NCI-H510A (cell line): ENCODE measurements at places on chromosomes 7 and 10.

DNA sequence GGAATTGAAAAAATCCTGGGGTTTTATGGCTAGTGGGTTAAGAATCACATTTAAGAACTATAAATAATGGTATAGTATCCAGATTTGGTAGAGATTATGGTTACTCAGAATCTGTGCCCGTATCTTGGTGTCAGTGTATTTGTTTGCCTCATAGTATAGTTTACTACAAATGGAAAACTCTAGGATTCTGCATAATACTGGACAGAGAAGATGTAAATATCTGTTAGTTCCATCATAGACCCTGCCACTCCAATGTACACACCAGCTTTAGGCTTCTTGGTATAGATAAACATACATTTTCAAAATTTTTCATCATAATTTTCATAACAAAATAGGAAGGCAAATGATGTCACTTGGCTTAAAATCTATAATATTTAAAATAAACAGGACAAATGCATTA is 108.1 kb downstream of the CFTR start:
- DNase-seq: no peak

DNA sequence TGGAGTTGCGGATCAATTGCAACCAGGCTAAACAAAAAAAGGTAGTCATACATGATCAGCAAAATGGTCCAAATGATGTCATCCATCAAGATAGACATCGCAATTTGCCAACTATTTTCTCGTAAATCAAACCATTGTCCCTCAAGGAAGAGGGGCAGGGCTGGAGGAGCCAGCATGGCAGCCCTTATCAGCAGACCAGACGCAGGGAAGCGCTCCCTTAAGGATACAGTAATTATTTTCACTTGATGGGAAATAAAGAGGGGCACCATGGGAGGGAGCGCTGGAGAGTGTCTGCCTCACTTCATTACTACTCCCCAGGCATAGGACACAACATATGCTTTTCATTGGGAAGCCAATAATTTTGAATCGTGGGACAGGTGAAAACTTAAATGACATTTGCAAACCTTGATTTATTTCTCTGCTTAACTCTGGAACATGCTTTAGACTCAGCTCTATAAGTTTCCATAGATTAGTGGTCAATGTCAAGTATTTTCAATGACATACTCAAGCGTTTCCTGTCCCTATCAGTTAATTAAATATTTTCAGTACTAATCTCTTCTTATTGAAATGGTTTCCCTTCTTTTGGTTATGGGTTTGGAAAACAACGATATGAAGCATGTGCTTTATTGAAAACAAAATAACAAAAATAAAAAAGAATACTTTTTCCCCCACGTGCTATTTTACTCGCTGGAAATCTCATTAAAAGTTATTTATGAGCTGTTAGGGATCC is 202.4 kb upstream of the HABP2 start:
- DNase-seq: no peak

- peak; percentile 50 for DNase-seq
Measured at GRCh38 chr7:123747620-123748141, 1.1 kb downstream of the WASL start.

DNA sequence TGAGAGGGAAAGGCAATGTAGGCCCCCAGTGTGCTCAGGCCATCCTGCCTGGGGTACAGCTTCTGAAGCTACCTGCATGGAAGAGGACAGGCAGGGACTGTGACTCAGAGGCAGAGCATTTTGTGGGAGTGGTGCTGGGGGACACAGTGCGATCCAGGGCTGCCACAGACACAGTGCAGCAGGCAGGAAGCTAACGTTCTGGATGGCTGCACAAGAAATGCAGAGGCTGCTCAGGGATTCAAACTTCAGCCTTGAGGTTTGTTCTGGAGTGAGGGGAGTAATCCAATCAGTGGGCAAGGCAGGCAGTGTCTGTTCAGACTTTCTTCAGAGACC is 648.0 kb upstream of the IGFBP3 start:
- DNase-seq: no peak

DNA sequence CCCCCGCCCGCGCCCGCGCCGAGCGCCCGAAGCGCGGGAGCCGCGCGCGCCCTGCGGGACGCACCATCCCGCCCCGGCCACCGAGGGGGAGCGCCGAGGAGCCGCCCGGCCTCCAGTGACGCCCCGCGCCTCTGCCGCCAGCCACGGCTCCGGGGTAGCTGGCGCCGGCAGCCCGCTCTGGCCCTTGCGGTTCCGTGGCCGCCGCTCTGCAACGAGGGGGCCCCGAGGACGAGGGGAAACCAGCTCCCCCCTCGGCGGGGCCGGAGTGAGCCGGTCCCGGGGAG is at the start of gene PAXIP1:
TSS of gene PAXIP1 (minus strand) at position 33 of the 284 bp plus-strand sequence. CDS start 195 bp downstream, outside the sequence.
- DNase-seq: peak; percentile 57

DNA sequence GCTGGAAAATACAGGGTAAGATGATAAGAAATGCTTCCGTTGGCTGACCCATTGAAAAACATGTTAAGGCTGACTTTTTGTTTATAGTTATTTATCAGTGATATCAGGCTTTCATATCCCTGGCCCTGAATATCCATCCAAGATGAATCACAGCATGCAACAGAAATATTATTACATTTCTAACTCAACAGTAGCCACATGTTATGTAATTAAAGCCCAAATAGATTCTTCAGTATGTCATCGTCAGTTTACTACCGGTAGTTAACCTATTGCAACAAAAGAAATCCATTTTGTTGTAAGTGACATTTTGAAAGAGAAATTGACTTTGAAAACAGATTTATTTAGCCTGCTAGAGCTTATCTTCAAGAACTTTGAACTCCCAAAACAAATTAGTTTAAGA is 354.1 kb upstream of the CELF2 start:
- no peak for DNase-seq

- no peak for DNase-seq
Measured at GRCh38 chr10:28326516-28327490, 23.9 kb upstream of the MPP7 start.

DNA sequence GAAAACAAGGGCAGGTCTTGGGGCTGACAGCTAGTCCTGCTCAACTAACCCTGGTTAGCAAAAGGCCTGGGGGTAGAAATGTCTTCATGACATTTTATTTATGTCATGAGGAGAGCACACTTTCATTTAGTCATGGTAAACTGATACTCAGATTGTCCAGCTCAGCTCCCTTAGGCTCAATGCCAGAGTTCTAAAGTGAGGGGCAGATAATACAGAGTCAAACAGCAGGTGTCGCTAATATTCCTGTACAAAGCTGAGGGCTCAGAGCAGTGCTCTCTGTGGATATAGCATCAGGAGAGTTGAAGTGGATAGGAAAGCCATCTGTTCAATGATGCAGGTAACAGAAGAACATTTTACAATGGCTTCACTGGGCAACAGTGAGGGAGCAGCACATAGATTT is 26.8 kb upstream of the CALCR start:
- no peak for DNase-seq

- DNase-seq: no peak
Measured at GRCh38 chr7:29356631-29357030, 162.1 kb downstream of the CHN2 start.

DNA sequence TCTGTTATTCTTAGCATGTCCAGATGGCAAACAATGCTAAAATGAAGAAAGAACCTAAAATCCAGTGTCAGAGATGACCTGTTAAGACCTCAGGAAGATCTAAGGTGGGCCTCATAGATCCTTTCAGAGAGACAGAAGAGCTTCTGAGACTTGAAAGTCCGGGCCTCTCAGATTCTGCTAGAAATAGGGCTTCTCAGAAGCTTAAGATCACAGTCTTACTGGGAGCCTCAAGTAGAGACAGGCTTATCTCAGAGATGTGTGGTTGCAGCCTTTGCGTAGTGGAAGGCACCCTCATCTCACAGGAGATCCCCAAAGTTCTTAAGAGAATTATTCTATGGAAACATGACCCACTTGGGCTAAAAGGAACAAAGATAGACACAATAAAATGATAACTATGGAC is 642.8 kb downstream of the TNS3 start:
- DNase-seq: no peak

GRCh38 chr7:154777489-154777888 is 225.4 kb downstream of the PAXIP1 start:
- DNase-seq: no peak

DNA sequence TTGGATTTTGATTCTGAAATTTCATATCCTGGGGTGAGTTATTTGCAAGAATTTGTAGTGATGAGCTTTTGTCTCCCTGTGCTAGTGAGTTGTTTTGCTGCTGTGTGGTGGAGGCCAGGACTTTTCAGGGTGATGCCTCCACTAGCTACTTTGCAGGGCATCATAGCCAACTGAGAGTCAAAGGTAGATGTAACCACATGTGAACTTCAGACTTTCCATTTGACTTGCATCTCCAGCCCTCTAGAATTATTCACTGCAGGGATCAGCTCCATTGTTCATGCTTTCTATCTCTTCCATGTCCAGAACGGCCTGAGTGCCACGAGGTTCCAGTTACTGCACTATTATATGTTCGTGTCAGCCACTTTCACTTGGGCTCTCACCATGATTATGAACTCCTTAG is 534.3 kb downstream of the GRM8 start:
- no peak for DNase-seq

DNA sequence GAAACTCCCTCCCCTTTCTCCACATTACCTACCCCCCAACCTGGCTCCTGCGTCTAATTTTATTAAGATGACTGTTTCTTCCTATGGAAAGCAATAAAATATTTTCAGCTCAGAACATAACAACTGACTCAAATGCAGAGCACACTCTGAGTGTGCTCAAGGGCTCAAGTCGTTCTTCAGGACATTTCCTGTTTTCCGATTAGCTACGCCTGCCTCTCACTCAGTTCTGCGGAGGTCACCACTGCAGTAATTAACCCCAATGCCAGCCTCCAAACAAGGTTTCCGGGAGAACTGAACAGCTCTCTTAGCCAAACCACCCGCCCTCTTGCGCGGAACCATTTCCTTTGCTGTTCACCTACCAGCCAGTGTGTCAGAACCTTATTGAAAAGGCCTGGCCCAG is 19.3 kb downstream of the MYOF start:
- peak; percentile 84 for DNase-seq

- DNase-seq: no peak
Measured at GRCh38 chr7:5694221-5694754, 87.2 kb downstream of the RNF216 start.

DNA sequence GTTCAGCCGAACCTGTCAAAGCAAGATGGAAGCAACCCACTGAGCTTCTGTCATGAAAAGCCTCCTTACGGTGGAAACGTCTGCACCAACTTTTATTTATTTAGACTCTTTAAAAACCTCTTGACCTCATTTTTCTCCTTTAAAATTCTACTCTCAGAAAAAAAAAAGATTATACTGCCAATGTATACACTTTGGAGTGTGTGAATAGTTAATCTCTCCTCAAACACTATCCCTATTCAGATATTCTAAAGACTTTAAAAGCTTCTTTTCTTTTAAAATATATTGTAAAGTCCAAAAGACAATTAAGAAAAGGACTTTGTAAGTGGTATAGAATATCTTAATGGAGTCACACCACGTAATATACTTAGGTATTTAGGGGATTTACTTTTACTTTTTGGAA is 335.2 kb upstream of the SEMA3D start:
- DNase-seq: peak; percentile 8

GRCh38 chr7:91007371-91007770 is 256.9 kb upstream of the FZD1 start:
- DNase-seq: no peak

DNA sequence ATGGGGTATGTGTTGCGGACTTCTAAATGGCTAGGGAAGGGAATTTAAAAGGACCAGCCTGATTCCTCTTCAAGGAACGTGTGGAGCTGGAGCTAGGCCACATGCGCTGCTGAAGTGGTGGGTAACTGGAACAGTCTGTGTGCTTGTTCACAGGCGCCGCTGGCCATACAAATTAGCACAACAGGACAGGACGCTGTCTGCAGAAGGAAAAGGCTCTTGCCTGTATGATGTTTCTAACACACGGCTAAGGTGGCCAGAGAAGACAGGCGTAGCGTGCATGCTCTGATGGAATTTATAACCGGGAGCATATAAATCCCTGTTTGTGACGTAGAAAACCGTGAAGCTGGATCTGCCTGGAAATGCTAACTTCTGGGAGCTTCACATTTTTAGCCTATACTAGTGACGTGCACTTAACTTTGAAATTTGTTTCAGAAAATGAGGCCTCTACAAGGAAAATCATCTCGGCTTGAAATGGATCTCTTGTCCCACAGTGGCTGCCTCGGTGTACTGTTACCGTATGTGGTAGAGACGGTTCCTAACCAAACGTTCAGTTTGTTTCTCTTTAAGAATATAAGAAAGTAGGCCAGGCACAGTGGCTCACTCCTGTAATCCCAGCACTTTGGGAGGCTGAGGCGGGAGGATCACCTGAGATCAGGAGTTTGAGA is 569.4 kb downstream of the PTPRN2 start:
- no peak for DNase-seq

DNA sequence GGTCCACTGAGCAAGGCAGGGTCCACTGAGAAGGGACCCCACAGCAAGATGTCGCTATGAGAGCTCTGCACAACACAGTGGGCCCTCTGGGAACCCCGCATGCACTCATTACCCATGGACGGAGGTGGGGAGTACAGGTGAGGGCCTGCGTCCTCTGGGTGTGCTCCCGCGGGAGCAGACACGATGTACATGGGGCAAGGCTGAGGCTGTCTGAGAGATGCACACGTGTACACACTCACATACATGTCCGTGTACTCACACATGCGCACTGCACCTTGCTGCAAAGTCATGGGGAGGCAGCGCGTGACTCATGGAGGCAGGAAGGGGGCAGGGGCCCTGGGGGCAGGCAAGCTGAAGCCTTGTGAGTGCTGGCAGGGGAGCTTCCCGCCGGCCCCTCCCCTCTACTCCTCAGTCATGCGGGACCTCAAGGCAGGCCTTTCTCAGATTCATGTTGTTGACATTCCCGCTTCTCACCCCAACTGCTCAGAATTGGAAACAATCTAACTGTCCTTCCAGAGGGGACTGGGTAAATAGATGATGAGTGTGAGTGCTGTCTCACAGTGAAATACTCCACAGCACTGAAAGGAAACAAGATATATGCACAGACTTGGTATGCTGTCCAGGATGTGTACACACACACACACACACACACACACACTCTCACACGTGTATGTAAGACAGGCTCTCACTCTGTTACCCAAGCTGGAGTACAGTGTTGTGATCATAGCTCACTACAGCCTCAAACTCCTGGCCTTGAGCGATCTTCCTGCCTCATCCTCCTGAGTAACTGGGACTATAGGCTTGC is 40.0 kb downstream of the GOLGA7B start:
- peak; percentile 86 for DNase-seq

- DNase-seq: no peak
Measured at GRCh38 chr10:131231965-131232541, 79.5 kb downstream of the TCERG1L start.

- no peak for DNase-seq
Measured at GRCh38 chr7:84744385-84744784, 442.5 kb downstream of the SEMA3D start.

GRCh38 chr7:29278337-29279069 is 83.9 kb downstream of the CHN2 start:
- no peak for DNase-seq

GRCh38 chr7:145624618-145625017 is 492.0 kb upstream of the CNTNAP2 start:
- DNase-seq: no peak

DNA sequence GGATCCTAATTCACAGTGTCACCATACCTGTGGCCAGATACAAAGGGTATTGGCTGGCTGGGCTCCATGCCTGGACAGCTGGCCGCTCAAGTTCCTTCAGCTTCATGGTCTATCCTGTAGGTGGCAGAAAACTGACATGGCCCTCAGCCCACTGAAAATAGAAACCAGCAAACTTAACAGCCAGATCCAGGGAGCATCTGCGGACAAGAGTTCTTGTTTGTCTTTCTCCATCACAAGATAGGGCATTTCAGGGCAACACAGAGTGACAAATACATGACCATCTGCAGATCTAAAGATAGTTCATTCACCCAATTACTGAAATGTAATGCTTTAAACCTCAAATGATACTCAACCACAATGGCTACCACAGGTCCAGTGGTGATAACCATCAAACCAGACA is 2.8 kb downstream of the SEC31B start:
- no peak for DNase-seq

- no peak for DNase-seq
Measured at GRCh38 chr10:1155791-1156615, 99.8 kb downstream of the WDR37 start.
